Activated naive CD8-positive, alpha-beta T cell treated with anti-CD3 and anti-CD28 coated beads, Interleukin-2, amount 50 U/mL, for 16 hours (primary cell): ENCODE measurements at places on chromosomes 3 and 15.

DNA sequence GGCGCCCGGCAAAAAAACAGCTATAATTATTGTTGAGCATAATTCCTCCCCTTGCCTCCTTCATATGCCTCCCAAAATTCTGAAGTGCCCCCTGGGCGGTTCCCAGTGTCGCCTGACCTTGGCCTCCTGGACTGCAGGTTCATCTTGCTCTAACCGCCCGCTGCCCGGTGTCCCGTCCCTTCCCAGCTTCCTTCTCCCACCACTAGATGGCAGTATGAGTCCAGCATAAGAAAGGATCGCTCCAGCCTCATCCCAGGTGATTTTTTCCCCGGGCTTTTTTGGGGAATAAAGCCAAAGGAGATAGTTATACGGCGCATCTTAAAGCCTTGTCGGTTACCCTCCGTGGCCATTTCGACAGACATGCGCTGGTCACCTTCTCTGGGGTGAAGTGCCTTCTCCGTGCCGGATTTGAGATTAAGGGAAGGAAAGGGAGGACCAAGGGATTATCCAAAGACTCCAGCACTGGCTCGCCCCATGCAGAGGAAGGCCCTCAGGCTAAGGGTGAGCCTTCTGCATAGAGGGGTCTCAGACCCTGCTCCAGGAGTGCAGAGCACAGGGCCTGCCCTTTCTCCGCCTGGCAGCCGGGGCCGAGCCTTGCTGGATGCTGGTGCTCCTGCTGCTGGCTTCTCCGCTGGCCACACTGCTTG lies 45.8 kb upstream of the TRA2B start:
- peak; percentile 11 for DNase-seq

GRCh38 chr15:26372706-26373105 lies 400.2 kb downstream of the GABRB3 start:
- DNase-seq, result no peak

DNA sequence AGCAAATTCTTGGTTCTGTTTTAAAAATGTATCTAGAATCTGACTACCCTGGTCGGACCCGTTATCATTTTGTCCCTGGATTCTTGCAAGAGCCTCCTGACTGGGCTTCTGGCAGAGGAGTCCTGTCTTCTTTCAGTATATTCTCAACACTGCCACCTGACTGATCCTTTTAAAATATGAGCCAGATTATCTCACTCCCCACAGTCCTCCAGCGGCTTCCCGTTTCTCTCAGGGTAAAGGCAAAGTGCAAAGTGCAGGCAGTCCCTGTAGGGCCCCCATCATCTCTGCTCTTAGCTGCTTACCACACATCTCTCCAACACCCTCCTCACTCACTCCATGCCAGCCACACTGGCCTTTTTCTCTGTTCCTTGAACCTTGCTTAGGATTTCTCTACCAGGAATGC lies 28.4 kb downstream of the CRTC3 start:
- no peak for DNase-seq

DNA sequence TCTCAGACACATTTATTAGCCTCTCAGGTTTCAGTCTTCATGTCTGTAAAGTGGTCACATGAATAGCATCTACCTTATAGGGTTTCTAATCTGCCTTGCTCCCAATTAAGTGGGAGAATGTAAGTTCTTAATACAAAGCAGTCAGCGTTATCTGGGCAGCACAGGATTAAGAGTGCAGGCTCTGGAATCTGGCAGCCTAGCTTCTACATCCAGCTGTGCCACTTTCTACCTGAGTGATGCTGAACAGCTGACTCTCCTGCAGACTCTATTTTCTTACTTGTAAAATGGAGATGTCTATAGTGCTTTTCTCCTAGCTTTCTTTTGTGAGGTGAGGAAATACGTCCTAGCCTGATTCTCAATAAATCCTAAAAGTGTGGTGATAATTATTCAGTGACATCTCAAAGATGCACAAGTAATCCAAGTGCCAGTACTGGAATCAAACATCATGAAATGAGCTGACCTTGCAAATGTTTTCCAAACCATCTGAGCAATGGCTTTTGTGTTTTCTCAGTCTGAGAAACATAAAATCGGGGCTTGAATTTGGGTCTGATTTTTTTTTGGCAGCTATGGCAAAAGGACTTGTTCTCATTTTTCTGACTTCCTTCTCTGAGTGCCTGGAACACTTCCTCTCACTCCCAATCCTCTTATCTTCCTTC lies 232.2 kb upstream of the FEZF2 start:
- no peak for DNase-seq

- DNase-seq, result no peak
Measured at GRCh38 chr15:91572110-91572509, 281.4 kb upstream of the SLCO3A1 start.

DNA sequence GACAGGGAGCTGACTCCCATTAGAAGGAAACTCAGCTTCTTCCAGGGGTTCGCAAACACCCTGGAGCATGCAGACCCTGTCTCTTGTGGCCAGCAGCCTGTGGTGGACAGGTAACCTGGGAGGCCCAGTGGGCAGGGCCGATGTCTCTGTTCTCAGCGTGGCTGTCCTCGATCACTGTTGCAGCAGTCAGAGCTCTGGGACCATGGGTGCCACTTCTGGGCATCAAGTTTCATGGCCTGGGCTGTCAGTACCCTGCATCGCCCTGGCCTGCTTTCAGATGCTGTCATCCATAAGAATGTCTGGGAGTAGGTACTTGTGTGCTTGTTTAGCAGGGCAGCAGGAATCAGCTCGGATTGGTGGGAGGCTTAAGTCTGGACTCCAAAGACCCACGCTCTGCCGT lies 54.4 kb downstream of the SLC6A6 start:
- DNase-seq, result no peak

DNA sequence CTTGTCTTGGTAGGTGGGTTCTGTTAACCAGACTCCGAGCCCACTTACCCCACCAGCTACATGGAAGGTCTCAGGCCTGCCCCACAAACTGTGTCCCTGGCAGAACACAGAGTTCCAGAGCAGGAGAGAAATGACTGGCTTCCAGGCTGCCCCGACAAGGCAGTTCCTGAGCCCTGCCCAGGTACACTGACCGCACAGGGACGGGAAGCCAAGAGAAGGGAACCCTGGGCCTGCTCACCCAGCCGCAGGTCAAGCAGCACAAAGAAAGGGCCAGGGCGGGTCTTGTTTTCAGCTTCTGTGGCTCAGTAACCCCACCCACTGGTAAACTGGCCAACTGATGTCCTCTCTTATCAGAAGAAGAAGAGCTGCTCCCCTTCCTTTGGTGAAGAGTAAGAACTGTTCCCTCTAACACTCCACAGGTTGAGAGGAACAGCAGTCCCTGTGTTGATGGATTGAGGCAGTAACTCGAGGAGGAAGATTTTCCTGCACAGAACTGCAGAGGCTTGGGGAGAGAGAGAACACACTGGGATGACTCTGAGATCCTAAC lies 68.4 kb downstream of the CRTC3 start:
- no peak for DNase-seq

GRCh38 chr3:174168538-174169254 lies 690.4 kb upstream of the NAALADL2 start:
- no peak for DNase-seq

GRCh38 chr15:66132251-66132816 lies 121.2 kb downstream of the MEGF11 start:
- DNase-seq, result no peak

GRCh38 chr15:52622791-52623190 lies 54.0 kb upstream of the ARPP19 start:
- no peak for DNase-seq

DNA sequence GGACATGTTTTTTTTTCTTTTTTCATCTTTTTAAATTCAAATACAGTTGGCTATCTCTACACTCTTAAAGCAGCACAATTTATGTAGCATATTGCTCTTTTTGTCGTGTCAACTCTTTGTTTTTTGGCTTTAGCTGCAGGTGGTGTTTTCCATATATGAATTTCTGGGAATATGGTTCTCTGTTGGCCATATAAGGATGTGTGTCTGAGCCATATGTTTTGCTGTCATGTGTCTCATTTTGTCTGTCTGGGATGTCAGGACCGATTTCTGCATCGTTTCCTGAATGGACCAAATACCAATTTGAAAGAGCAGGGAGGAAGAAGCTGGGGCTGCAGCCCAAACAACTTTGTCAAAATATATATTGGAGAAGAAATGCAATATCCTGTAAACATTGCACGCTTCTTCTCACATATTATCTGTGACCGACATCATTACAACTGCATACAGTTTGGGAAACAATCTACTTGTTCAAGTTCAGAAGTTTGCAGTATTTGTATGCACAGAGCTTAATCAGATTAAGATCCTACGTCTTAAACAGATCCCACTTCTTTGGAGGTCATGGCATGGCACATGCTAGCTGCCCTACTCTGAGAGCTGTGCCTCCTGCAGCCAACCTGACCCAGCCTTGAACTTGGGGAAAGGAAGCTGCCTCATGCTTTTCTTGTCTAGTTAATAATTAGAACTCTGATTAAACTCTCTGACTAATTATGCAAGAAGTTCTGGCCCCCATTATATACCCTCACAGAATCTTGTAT lies 4.0 kb upstream of the SATB1 start:
- DNase-seq, result no peak

GRCh38 chr15:87682527-87682926 lies 574.0 kb downstream of the NTRK3 start:
- no peak for DNase-seq
